ENCODE measurements at places on chromosomes 7 and 10.

DNA sequence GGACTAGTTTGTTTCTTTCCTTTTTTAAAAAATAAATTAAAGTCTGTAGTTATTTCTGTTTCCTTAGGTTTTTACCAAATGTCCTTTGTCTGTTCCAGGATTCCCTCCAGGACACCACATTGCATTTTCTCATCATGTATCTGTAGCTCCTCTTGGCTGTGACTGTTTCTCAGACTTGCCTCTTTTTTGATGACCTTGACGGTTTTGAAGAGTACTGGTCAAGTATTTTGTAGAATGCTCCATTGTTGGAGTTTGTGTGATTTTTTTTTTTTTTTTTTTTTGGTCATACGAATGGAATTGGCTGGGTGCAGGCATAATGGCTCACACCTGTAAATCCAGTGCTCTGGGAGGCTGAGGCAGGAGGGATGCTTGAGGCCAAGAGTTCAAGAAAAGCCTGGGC lies 127.1 kb upstream of the BMPER start:
- no peak for DNase-seq

GRCh38 chr10:102455893-102456471 lies 4.6 kb upstream of the C10orf95 start:
- peak; percentile 82 for DNase-seq

- DNase-seq = peak; percentile 59
These were observed 176.5 kb downstream of the TCF7L2 start for GRCh38 chr10:113126229-113127201.

- no peak for DNase-seq
These were observed 33.7 kb downstream of the SCRN1 start for GRCh38 chr7:29955799-29956486.

- DNase-seq = no peak
These were observed 254.3 kb upstream of the GNAI1 start for GRCh38 chr7:79880312-79880711.

- DNase-seq = no peak
These were observed 221.0 kb downstream of the AUTS2 start for GRCh38 chr7:69819333-69819705.

- DNase-seq = no peak
These were observed 2.3 kb downstream of the GRM8 start for GRCh38 chr7:127250312-127251035.

DNA sequence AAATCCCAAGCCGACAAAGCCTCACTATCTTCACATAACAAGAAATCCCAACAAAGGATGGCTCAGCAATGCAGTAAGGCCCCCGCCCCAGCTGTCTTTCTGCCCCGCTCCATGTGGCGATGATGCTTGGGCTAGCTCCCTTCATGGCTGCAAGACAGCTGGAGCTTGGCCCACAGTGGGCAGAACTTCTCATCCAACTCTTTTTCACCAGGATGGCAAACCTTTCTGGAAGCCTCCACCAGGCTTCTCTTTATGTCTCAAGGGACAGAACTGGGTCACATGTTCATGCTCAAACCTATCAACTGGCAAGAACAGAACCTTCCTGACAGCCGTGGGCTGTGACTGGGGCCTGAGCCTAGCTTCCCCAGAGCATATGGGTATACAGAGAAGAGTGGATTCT lies 260.5 kb upstream of the MKLN1 start:
- DNase-seq = no peak

- DNase-seq = no peak
These were observed 786 bp downstream of the CUEDC2 start for GRCh38 chr10:102431452-102432124.

DNA sequence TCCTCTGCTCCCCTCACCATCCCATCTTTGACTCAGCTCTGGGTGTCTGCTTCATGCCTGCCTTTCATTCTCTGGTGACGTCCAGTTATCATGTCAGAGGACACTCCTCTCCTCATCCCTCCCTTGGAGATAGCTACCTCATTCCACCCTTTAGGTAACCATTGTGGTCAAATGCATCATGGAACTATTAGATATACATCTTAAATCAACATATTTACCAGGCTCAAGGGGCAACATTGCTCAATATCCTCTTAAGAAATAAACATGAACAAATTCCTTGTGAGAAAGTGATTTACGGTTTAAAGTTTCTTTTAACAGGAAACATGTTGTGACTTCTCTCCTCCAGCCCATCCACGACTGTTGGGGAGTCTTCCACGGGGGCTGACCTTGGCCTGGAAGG lies 511.6 kb upstream of the IGFBP3 start:
- DNase-seq = no peak

- DNase-seq = peak; percentile 12
These were observed 38.6 kb downstream of the NEBL start for GRCh38 chr10:20858292-20859124.

DNA sequence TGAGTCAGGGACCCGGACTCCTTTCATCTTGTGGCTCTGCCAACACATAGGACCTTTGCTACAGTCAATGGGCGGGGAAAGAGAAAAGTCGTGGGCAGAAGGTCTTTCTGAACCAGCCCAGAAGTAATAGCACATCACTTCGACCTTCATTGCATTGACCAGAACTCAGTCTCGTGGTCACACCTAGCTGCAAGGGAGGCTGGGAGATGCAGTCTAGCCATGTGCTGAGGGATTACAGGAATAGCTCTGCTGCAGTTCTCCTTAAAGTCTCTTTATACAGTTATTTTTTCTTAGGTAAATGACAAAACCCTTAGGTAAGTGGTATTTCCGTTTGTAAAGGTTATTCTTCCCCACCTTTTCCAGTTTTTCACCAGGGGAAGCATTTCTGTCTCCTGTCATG lies 25.4 kb downstream of the WIPF3 start:
- no peak for DNase-seq

Measured in stromal cell of bone marrow (primary cell).